ENCODE measurements at places on chromosomes 7 and 10. TPM values are rescaled to one million over a fixed set of nuclear protein-coding genes. Genes with fewer than 3 reads are reported as not detected.

DNA sequence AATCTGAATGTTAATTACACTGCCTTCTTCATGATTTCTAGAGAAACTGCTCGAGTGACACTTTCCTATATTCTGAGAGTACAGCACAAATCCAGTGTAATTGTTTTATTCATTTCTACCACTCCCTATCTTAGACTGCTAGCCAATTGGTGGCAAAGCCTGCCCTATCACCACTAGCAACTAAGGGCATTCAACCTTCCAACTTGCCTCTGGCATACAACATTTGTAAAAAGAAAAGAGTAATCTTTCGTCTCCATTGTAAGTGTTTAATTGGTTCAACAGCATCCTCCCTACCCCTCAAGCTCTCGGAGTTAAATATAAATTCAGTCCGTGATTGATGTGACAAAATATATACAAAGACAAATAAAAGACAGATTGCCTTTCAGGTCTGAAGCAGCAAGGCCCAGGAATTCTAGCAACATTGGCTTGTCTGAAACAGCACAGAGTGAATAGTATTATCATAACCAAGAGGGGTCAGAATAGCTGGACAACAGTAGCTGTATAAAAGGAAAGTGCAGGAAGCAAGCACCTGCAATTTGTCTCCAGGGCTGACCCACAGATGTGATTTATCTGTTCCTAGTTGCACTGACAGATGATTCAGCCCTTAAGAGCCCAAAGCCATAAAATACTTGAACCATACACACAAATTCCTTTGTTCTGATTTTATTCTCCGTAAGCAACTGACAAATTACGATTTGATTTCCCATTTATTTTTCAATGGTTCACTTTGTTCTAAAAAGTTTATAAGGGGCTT is 47.6 kb upstream of the ANKRD1 start:
- peak; percentile 82 for DNase-seq
- H3K4me3 ChIP-seq = no peak overlapping the region
- peaks cover 23% of the 10 kb centered on the region for H3K4me1 ChIP-seq
- H3K27me3 ChIP-seq = no peaks in the 10 kb centered on the region
- peak overlapping the region; percentile 90 for H3K27ac ChIP-seq

- H3K4me3 ChIP-seq = no peak overlapping the region
- no peaks in the 10 kb centered on the region for H3K27me3 ChIP-seq
- no peaks in the 10 kb centered on the region for H3K36me3 ChIP-seq
- peak; percentile 44 for DNase-seq
- peaks cover 22% of the 10 kb centered on the region for H3K4me1 ChIP-seq
These were observed 27.0 kb downstream of the RAPGEF5 start for GRCh38 chr7:22329816-22330524.

GRCh38 chr7:70829221-70830059 is 302.5 kb upstream of the GALNT17 start:
- no peak overlapping the region for H3K4me3 ChIP-seq
- no peaks in the 10 kb centered on the region for H3K27me3 ChIP-seq
- peak; percentile 18 for DNase-seq
- no peaks in the 10 kb centered on the region for H3K4me1 ChIP-seq

DNA sequence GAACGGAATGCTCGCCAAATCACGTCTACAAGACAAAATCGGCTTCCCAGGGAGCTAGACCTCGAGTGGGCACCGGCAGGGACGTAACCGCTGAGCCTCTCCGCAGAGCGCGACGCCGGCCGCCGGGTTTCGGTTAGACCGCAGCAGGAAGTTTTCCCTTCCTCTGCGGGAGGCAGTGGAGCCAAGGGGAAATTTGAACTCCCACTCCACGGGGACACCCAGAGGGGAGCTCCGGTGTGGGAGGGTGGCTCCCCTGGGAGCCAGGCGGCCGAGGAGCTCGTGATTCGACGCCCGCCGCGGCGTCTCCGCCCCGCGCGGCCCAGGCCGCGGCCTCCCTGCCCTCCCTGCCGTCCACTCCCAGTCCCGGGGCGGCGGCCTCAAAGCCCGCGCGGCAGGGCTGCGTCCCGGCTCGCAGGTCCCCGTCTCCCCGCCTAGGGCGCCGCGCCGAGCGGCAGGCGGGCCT is 426 bp downstream of the SYPL1 start:
- peak overlapping the region; percentile 90 for H3K4me3 ChIP-seq
- peaks cover 30% of the 10 kb centered on the region for H3K4me1 ChIP-seq
- H3K27me3 ChIP-seq = no peaks in the 10 kb centered on the region
- peak overlapping the region; percentile 71 for H3K27ac ChIP-seq
- peak; percentile 70 for DNase-seq

DNA sequence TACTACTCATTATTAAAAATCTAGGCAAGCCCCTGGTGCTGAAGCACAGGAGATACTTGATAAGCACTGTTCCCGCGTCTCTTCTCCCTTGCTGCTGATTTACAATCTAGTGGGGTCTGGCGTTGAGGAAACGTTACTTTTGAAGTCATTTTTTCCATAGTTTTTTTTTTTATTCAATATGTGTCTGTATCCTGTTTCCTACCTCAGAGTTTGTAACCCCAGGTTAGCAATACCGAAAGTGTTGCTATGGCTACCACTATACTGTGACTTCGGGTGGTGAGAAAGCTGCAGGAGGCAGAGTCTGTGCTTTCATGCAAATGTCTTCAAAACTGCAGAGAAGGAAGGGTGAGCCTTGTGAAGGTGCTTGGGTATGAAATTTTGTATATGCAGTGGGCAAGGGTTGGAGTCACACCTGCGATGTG is 458.8 kb upstream of the GHITM start:
- H3K36me3 ChIP-seq = no peaks in the 10 kb centered on the region
- DNase-seq = no peak
- H3K27me3 ChIP-seq = no peaks in the 10 kb centered on the region
- H3K27ac ChIP-seq = no peak overlapping the region
- H3K4me3 ChIP-seq = no peak overlapping the region

DNA sequence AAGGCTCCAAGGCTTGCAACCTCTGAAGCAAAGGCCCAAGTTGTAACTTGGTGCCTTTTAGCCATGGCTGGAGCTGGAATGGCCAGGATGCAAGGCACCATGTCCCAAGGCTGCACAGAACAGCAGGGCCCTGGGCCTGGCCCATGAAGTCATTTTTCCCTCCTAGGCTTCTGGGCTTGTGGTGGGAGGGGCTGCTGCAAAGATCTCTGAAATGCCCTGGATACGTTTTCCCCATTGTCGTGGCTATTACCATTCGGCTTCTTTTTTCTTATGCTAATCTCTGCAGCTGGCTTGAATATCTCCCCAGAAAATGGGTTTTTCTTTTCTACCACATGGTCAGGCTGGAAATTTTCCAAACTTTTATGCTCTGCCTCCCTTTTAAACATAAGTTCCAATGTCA is 234.2 kb downstream of the CDK14 start:
- no peak for DNase-seq
- H3K4me1 ChIP-seq = peaks cover 28% of the 10 kb centered on the region
- no peaks in the 10 kb centered on the region for H3K27me3 ChIP-seq
- no peak overlapping the region for H3K4me3 ChIP-seq
- no peak overlapping the region for H3K27ac ChIP-seq

GRCh38 chr7:158015403-158016179 is 572.0 kb downstream of the PTPRN2 start:
- DNase-seq = no peak
- no peak overlapping the region for H3K27ac ChIP-seq
- no peaks in the 10 kb centered on the region for H3K4me1 ChIP-seq
- no peak overlapping the region for H3K4me3 ChIP-seq
- no peaks in the 10 kb centered on the region for H3K36me3 ChIP-seq

DNA sequence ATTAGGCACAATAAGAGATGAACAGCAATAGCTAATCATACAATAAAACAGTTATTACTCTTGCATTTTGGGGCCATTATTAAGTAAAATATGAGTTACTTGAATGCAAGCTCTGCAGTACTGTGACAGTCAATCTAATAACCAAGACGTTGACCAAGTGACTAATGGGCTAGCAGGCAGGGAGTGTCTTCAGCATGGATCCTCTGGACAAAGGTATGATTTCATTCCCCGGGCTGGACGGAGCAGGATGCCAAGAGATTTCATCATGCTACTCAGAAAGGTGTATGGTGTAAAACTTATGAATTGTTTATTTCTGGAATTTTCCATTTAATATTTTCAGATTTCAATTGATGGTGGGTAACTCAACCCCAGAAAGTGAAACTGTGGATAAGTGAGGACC is 80.9 kb downstream of the SHH start:
- DNase-seq = peak; percentile 78
- peak overlapping the region; percentile 24 for H3K27ac ChIP-seq
- no peak overlapping the region for H3K4me3 ChIP-seq
- peaks cover 28% of the 10 kb centered on the region for H3K4me1 ChIP-seq
- H3K27me3 ChIP-seq = no peaks in the 10 kb centered on the region

DNA sequence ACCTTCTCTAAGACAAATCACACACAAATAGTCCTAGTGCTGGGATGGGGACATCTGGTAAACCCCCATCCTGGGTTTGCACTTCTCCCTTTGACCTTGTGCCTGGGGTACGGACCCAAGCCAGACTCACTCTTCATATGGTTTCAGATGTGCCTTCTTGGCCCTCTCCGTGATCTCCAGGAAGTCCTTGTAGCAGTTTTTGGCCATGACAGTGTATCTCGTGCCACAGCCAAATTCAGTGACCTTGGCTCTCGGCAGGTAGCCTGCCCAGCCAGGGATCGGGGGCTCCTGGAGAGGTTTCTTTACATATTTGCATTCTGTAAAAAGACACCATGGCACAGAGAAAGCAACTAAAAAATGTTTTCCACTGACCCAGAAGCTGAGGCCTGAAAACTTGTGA is 43.9 kb downstream of the PNLIPRP2 start:
- no peak for DNase-seq
- H3K27ac ChIP-seq = no peak overlapping the region
- peaks cover 8% of the 10 kb centered on the region for H3K27me3 ChIP-seq

DNA sequence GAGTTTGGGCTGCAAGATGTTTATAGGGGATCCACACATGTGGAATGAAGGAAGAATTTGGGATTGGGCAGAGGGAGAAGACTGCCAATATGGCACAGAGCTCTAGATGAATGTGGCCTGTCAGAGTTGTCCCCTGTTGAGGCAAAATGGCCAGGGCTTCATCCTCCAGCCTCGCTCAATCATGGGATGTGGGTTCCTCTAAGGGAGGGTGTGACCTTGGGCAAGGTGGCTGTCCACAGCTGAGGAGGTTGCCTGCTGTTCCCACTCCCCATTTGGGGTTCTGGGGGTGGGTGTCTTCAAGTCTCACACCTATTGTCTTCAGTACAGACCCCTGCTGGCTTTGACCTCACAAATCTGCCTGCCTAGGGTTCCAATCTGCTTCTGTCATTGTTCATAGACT is 121.6 kb upstream of the FAM204A start:
- no peaks in the 10 kb centered on the region for H3K4me1 ChIP-seq
- H3K27ac ChIP-seq = no peak overlapping the region
- H3K27me3 ChIP-seq = peaks cover 77% of the 10 kb centered on the region
- H3K36me3 ChIP-seq = no peaks in the 10 kb centered on the region
- H3K4me3 ChIP-seq = no peak overlapping the region

DNA sequence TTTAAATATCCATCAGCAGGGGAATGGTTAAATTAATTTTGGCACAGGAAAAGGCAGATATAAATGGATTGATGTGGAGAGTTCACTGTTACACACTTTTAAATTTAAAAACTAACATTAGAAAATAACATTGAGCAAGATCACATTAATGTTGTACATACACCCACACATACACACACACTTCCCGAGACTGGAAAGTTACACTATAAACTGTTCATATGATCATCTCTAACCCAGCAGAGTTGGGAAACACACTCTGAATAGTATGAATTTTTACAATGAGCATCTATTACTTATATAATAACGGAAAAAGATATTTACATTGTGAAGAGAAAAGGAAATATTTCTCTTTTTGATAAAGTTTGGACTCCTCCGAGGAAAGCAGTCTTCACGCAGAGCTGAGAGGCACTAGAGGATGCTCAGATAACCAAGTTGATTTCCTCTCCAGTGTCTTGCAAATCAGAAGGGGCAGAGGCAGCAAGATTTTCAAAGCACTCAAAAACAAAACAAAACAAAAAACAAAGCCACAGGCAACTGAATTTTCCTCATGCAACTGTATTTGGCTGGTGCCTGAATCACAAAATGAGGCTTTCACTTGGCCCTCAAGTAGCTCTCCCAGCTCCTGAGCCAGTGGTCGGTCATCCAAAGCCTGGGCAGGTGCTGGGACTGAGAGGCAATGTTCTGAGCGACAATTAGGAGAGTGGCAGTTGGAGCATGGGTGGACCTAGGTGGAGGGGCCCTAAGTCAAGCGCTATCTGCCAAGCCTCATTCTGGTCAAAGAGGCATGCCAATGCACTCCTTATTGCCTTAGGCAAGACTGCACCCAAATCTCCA is 10.5 kb upstream of the GATAD1 start:
- no peaks in the 10 kb centered on the region for H3K27me3 ChIP-seq
- H3K4me1 ChIP-seq = no peaks in the 10 kb centered on the region
- H3K4me3 ChIP-seq = no peak overlapping the region
- H3K27ac ChIP-seq = no peak overlapping the region
- no peaks in the 10 kb centered on the region for H3K36me3 ChIP-seq
- DNase-seq = no peak

- H3K36me3 ChIP-seq = peaks cover 2% of the 10 kb centered on the region
- no peak overlapping the region for H3K4me3 ChIP-seq
- peaks cover 27% of the 10 kb centered on the region for H3K4me1 ChIP-seq
- H3K27ac ChIP-seq = peak overlapping the region; percentile 96
- DNase-seq = no peak
- H3K27me3 ChIP-seq = no peaks in the 10 kb centered on the region
These were observed 203.4 kb upstream of the FRMD4A start for GRCh38 chr10:14534152-14534551.

- H3K4me1 ChIP-seq = peaks cover 24% of the 10 kb centered on the region
- no peak overlapping the region for H3K4me3 ChIP-seq
- H3K36me3 ChIP-seq = no peaks in the 10 kb centered on the region
These were observed 12.7 kb upstream of the SFMBT2 start for GRCh38 chr10:7423521-7423920.

The GPER1 gene
- total RNA-seq = 4.9 TPM
